ENCODE measurements at places on chromosomes 3 and 15.

- DNase-seq: no peak
Observed at GRCh38 chr3:196149831-196150301, 61.3 kb downstream of the ZDHHC19 start.

- no peak for DNase-seq
Observed at GRCh38 chr3:155596615-155597014, 148.3 kb downstream of the PLCH1 start.

DNA sequence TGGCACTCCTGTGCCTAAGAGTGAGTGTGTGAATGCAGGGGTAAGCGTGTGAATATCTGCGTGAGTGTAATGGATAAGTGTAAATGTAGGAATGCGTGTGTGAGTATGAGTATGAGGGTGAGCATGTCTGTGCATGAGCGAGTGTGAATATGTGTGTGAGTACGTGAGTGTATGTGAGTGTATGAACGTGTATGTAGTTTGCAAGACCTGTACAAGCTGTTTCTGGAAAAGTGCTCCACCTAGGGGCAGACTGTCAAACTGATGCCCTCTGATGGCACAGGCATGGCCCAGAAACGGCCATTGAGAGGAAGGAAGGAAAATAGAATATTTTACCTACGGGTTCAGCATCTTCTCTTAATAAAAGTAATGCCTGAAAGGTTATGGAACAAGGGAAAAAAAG, 24.4 kb upstream of the FRMD4B start:
- DNase-seq: peak; percentile 86

GRCh38 chr3:170354760-170355159, 2.8 kb upstream of the SKIL start:
- DNase-seq: no peak

- peak; percentile 11 for DNase-seq
Observed at GRCh38 chr3:69751074-69751476, 11.8 kb downstream of the MITF start.

- DNase-seq: no peak
Observed at GRCh38 chr15:65204236-65204930, 6.9 kb downstream of the CILP start.

GRCh38 chr15:38795471-38796245, 231.0 kb upstream of the RASGRP1 start:
- no peak for DNase-seq

GRCh38 chr15:78685159-78685921, 44.3 kb upstream of the CHRNB4 start:
- no peak for DNase-seq

DNA sequence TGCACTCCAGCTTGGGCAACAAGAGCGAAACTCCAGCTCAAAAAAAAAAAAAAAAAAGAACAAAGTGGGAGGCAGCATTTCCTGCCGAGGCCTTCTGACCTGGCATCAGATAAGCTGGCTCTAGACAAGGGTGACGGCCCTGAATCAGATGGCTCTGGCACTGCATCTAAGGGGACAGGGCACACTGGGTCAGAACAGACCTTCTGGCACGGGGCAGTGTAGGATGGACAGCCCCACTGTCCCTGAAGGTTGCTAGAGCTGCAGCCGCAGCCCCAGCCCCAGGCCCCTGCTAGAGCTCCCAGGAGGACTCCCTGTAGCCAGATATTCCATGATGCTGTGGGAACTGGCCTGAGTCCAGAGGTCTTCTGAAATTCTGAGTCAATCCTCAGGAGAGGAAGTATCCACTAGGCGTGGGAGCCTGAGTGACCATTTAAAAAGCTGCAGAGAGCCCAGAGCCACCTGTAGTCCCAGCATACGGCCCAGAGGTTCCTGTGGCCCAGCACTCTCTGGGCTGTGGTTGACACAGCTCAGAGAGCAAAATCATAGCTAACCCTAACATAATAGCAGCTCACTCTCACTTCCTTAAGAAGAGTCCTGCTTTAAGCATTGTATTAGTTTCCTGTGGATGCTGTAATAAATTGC, 69.2 kb upstream of the MFGE8 start:
- peak; percentile 16 for DNase-seq

GRCh38 chr3:122969585-122970469, 57.7 kb downstream of the SEMA5B start:
- no peak for DNase-seq
